T47D (cell line): ENCODE measurements at places on chromosomes 6 and 20.

GRCh38 chr20:44516491-44516890, 5.4 kb downstream of the SERINC3 start:
- DNase-seq, result no peak

- no peak for DNase-seq
These were observed 155.2 kb downstream of the ZDHHC14 start for GRCh38 chr6:157536223-157536545.

- DNase-seq, result no peak
These were observed 301.0 kb downstream of the HACE1 start for GRCh38 chr6:104558746-104559145.

DNA sequence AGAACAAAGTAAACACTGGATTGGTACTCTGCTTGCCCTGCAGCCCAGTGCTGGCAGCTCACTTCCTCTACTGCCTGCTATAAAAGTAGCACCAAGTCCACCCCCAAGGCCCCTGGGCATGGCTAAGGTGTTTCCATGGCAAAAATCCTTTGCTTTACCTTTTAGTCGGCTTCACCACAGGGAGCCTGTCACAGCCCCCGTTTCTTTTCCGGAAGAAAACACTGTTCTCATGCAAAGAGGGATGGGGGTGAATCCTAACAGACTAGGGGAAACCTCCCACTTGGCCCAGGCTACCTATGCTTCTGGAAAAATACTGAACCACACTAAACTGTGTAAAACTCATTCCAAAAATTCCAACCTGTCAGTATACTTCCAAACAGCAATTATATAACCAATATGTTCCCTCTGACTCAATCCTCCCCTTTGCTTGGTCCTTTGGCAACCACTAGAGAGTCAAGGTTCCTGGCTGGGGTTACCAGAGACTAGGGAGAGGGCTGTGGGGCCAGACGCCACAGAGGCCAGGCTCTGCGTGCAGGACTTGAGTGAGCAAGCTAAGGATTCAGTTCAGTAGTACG, 16.1 kb downstream of the PPIL1 start:
- peak; percentile 54 for DNase-seq

DNA sequence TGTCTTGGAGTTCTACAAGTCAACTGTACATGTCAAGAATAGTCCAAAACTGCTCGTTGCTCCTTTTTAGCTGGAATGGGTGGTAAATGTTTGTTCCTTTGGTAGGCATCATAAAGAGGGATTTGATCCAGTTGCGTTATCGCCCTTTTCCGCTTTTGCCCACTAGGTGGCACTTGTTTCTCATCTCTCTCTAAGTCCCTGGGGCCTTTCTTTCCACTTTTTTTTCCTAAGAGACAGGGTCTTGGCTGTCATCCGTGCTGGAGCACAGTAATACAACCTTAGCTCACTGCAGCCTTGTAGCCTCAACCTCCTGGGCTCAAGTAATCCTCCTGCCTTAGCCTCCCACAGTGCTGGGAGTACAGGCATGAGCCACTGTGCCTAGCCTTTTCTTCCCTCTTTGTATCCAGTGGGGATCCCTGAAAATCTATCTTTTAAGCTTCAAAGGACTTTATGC, 20.7 kb downstream of the GTPBP2 start:
- DNase-seq, result peak; percentile 21

DNA sequence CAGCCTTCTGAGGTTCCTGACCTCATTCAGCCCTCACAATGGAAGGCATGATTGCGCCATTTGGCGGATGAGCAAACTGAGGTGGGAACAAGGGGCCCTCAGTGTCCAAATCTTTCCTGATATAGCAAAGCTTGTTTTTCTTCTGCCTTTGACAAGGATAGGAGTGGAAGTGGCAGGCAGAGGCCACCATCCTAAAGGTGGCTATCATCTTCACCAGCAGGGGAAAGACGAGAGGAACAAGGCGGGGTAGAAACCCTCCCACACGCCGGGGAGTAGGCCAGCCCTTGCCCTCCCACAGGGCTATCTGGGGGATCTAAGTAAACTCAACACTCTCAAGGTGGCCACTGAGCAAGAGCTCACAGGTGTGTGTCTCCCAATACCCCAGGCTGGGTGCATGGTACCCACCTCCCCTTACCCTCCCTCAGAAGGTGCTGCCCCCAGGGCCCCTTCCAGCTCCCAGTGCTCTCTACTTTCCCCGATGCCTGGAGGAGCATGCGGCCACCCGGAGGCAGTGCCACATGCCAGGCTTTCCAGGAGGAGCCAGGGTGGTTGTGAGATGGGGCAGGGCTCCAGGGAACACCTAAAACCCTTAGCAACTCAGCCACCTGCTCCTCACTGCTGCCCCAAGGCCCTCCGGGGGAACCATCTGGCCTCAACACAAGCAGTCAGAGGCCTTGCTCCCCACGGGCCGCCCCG, 11.2 kb downstream of the SPDEF start:
- DNase-seq, result no peak

- DNase-seq, result peak; percentile 88
These were observed 50.5 kb upstream of the ASIP start for GRCh38 chr20:34190679-34191090.

DNA sequence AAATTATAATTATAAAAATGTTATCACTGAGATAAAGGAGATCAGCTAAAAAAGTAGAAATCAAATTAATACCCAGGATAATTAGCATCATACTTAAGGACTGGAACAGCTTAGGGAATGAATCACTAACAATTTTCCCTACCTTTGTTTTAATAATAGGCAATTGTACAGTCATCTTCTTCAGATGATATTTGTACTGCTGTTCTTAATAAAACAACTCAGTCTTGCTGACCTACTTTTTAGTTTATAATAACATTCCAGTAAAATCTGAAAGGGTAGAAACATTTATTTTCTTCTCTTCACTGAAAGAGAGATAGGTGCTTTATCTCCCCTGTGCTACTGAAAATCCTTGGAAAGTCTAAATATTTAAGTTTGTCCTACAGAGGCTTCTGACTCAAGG, 271.2 kb upstream of the THEMIS start:
- no peak for DNase-seq

DNA sequence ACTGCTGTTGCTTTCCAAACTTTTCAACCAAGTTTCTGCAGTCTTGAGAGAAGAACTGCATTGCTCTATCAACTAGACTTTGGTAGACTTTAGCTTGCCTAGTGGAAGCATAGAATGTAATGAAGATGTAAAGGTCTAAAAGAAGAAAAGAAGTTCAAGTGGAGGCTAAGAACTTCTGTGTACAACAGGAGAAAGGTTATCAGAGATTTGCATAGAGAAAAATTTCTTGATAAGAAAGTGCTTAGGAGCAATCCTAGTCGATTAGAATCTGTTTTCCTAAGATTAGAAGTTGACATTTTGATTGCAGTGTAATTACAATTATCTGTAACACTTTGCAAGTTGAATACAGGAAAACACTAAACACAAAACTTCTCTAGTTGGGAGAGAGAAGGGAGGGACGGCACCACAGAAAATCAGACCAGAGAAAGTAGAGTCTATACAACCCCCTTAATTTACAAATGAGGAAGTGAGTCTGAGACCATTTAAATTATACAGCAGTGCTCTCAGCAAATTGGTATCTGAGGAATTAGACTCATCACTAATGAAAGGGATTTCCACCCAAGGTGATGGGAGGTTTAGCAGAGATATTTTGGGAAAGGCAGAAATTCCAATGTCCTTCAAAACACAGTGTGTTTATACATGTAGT, 194.3 kb upstream of the MARCKS start:
- no peak for DNase-seq

DNA sequence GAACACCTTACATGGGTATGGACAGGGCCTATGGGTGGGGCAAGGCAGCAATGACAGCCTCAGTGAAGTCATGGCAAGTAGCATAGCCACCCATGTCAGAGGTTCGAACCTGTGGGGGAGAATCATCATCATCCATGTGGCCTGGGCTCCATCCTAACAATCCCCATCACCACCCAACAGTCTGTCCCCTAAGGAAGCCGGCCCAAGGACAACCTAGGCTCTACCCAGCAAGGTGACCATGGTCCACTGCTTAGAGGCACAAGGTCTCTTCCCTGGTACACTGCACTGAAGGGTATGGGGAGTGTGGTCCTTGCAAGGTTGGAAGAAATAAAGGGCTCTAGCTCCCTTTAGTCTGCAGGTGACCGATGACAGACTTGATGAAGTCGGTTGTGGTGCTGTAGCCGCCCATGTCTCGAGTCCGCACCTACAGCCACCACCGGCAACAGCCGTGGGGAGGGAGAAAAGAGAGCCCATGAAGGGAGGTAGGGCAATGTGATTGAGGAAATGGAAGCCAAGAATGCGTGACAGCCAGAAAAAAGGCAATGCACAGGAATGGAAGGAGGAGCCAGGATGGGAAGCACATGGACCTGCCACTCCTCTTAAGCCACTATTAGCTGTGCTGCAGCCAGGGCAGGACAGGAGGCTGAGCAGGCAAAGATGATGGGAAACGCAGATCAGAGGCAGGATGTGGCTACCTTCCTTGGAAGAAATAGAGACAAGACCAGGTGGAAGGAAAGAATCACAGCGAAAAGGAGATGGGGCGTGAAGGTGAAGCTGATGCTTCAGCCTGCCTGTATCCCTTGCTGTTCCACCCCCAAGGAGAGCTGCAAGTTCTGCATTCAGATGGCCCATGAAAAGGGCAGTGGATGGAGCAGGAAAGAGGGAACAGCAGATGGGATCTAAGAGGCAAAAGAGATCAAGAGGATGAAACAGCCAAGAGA, 5.3 kb downstream of the IDH3B start:
- DNase-seq, result peak; percentile 15

- DNase-seq, result no peak
These were observed 6.9 kb downstream of the ABCC10 start for GRCh38 chr6:43434001-43434840.

GRCh38 chr20:32224463-32224862, 16.8 kb downstream of the POFUT1 start:
- DNase-seq, result no peak

DNA sequence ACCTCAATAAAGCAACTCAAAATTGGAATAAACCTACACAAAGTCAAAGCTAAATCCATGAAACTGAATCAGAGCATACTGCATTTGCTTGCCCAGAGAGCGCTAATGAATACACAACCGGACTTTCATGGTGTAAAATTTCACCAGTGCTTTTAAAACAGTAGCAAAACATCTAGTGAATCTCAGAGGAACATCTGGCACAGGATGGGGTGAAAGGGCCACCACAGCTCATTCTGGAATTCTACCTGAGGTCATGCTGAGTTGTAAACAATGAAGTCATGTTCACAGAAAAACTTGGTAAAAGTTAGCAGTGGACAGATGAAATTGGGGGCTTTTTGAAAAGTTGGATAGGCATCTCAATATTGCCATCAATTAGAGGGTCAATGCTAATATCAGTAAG, 125.6 kb upstream of the STXBP5 start:
- no peak for DNase-seq
